ENCODE measurements at places on chromosomes 1 and 21.

DNA sequence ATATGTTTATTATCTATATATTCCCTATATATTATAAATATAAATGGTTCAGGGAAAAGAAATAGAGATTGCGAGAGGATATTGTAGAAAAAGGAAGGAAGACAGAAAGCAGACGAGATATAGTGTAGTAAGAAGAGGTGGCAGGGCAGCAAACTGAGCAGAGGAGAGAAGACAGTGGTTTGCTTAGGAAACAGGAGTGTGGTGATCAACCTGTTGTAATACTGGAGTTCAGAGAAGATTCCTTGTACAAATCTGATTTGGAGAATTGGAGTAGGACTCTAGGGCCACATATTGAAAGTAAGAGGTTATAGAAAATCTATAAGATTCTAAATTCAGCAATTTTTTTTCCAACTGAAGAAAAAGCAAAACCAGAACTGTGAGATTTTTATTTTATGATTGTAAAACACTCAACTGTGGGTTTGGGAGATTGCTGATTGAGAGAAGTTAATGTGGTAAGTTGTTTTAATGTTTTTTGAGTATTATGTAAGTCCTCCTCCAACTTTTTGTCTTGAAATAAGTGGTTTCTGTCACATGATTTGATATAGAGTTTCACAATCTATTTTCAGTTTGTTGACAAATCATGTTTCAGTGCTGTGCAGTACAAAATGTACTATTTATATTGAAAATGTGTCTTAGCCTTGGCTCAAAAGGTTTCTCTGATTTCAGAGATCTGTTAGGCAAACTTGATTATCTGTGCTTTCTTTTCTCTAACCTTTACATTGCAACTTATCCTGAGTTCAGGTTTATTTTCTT is 9.6 kb upstream of the AMY2B start:
- no peaks in the 10 kb centered on the region for H3K36me3 ChIP-seq
- no peaks in the 10 kb centered on the region for H3K4me1 ChIP-seq
- H3K27me3 ChIP-seq = no peaks in the 10 kb centered on the region
- H3K4me3 ChIP-seq = peak overlapping the region; percentile 9
- DNase-seq = peak; percentile 15

GRCh38 chr1:170537798-170538503 is 6.0 kb downstream of the GORAB start:
- H3K36me3 ChIP-seq = peaks cover 4% of the 10 kb centered on the region
- no peaks in the 10 kb centered on the region for H3K4me1 ChIP-seq
- no peak overlapping the region for H3K27ac ChIP-seq
- H3K4me3 ChIP-seq = no peak overlapping the region

DNA sequence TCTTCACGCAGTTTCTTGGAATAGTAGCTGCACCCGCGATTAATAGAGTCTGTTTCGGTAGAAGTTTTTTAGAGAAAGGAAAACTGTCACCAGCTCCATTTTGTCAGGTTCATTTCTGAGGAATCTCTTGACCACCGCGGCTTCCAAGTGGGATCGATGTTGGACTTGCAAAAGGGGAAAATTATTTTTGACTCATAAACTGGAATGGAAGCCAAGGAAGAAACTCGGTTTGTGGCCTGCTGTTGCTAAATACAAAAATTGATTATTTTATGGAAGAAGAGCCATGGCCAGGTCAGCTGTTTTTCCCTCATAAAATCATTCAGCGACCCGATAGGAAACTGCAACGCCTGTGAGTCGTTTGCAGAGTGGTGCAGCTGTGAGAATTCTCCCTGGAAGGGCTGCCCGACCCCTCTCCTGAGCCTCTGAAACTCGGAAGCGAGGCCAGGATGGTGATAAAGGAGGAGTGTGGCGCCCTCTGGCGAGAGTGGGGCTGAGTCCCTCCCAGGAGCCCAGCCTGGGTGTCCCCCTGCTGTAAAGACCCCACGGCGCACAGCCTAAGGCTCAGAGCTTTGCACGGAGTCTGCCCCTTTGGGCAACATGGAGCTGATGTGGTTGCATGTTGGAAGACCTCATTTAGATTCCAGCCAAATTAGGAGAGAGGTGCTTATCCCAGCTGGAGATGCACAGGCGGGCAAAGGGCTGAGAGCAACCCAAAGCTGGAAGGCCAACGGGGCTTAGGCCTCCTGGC is 83.6 kb upstream of the SLC25A33 start:
- H3K27ac ChIP-seq = no peak overlapping the region
- H3K4me3 ChIP-seq = no peak overlapping the region

DNA sequence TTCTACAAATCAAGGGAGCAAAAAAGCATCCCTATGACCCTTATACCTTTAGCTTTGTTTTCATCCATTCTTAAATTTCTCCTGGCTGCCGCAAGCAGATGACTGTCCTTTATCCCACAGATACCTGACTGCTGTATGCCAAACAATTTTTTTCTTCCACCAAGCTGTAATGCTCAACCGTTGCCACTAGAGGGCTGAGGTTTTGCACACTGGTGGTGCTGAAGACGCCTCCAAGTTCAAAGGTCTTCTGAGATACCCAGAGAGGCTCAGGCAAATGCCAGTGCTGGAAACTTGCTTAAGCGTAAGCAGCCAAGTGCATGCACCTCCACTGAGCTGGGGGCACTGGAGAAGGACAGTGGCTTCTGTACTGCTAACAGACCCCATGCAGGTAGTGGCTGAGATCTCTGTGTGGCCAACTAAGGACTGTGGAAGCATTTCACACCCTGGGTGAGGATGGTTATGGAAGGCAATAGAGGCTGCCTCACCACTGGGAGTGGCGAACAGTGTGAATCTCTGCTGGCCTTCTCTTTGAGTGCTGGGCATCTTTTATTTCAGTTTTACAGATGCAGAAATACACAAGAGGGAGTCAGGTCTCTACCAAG is 28.5 kb downstream of the CNIH3 start:
- H3K4me3 ChIP-seq = no peak overlapping the region
- H3K4me1 ChIP-seq = no peaks in the 10 kb centered on the region
- peak; percentile 24 for DNase-seq
- no peak overlapping the region for H3K27ac ChIP-seq

DNA sequence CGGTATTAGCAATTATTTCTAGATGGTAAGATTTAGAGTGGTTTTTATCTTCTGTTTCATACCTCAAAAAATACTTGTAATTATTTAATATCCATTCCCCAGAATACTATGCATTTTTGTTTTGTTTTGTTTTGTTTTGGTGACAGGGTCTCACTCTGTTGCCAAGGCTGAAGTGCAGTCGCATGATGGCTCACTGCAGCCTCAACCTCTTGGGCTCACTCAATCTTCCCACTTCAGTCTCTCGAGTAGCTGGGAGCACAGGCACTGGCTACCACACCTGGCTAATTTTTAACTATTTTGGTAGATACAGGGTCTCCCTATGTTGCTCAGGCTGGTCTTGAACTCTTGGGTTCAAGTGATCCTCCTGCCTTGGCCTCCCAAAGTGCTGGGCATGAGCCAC is 252.7 kb downstream of the AKT3 start:
- H3K4me3 ChIP-seq = no peak overlapping the region
- H3K4me1 ChIP-seq = peaks cover 14% of the 10 kb centered on the region
- H3K36me3 ChIP-seq = no peaks in the 10 kb centered on the region
- H3K27me3 ChIP-seq = no peaks in the 10 kb centered on the region
- H3K27ac ChIP-seq = no peak overlapping the region
- no peak for DNase-seq

DNA sequence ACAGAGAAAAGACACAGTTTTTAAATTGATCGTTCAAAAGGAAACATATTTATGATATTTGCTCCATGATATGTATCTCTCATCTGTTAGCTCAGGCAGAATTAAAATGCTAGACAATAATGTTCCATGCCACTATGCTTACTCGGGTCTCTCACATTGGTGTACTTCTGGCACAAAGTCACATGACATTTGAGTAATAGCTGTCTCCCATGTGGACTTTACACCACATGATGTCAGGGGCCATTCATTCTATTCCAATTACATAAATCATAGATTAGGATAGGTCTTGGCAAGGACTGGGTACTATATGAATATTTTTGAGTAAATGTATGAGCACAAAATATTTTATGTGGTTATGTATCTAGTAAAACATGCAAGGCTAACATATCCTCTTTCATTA is 648.4 kb downstream of the PLA2G4A start:
- DNase-seq = no peak
- no peaks in the 10 kb centered on the region for H3K27me3 ChIP-seq
- H3K27ac ChIP-seq = no peak overlapping the region
- H3K4me3 ChIP-seq = no peak overlapping the region
- no peaks in the 10 kb centered on the region for H3K36me3 ChIP-seq

- no peaks in the 10 kb centered on the region for H3K27me3 ChIP-seq
- no peak for DNase-seq
- H3K36me3 ChIP-seq = peaks cover 16% of the 10 kb centered on the region
- peaks cover 5% of the 10 kb centered on the region for H3K4me1 ChIP-seq
- no peak overlapping the region for H3K4me3 ChIP-seq
Observed at GRCh38 chr1:55124470-55124869, 85.1 kb downstream of the PCSK9 start.

- no peak overlapping the region for H3K27ac ChIP-seq
- H3K27me3 ChIP-seq = no peaks in the 10 kb centered on the region
- no peak overlapping the region for H3K4me3 ChIP-seq
- H3K36me3 ChIP-seq = no peaks in the 10 kb centered on the region
- DNase-seq = no peak
Observed at GRCh38 chr21:17197996-17198395, 314.8 kb upstream of the CXADR start.

DNA sequence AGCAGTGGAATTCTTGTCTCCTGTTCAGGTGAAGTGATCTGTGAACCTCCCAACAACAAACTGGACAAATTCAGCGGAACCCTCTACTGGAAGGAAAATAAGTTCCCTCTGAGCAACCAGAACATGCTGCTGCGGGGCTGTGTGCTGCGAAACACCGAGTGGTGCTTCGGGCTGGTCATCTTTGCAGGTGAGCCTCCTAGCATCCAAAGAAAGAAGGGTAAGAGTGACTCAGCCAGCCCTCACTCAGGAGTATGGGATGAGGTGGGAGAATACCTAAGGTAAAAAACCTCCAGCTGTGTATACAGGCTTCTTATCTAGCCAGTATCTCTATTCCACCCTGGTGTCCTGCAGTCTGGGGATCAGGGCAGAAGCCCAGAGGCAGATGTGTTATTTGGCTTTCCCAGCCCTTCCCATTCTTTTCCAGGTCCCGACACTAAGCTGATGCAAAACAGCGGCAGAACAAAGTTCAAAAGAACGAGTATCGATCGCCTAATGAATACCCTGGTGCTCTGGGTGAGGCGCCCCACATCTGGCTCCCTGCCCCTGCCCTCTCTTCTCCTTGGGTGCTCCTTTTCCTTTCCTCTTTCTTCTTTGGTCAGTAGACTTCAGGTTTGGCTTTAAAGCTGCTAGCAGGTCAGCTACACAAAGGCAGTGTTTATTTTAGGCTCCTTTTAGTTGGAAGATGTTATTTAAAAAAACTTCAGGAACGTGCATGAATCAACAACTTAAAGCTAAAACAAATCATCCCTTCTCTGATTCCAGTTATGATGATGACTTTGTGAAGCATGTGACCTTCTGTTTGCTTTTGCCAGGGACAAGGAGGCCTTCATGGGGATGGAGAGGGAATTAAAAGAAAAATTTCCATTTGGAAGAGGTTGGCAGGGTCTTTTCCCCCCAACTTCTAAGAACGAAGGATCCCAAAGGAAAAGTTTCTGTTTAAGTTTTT is 9.0 kb downstream of the ATP8B2 start:
- H3K27me3 ChIP-seq = no peaks in the 10 kb centered on the region
- H3K4me3 ChIP-seq = no peak overlapping the region
- peaks cover 11% of the 10 kb centered on the region for H3K36me3 ChIP-seq
- no peak for DNase-seq
- no peaks in the 10 kb centered on the region for H3K4me1 ChIP-seq
- no peak overlapping the region for H3K27ac ChIP-seq

GRCh38 chr1:19382222-19382621 is 70.1 kb downstream of the SLC66A1 start:
- H3K36me3 ChIP-seq = peaks cover 38% of the 10 kb centered on the region
- H3K4me1 ChIP-seq = no peaks in the 10 kb centered on the region
- H3K4me3 ChIP-seq = no peak overlapping the region

GRCh38 chr1:237938553-237938952 is 47.8 kb upstream of the ZP4 start:
- no peak overlapping the region for H3K4me3 ChIP-seq
- no peak for DNase-seq
- no peaks in the 10 kb centered on the region for H3K36me3 ChIP-seq
- H3K27me3 ChIP-seq = no peaks in the 10 kb centered on the region
- no peak overlapping the region for H3K27ac ChIP-seq

GRCh38 chr1:4006676-4007374 is 106.8 kb upstream of the C1orf174 start:
- no peak for DNase-seq
- no peaks in the 10 kb centered on the region for H3K27me3 ChIP-seq
- no peak overlapping the region for H3K4me3 ChIP-seq
- no peak overlapping the region for H3K27ac ChIP-seq
- H3K36me3 ChIP-seq = no peaks in the 10 kb centered on the region

DNA sequence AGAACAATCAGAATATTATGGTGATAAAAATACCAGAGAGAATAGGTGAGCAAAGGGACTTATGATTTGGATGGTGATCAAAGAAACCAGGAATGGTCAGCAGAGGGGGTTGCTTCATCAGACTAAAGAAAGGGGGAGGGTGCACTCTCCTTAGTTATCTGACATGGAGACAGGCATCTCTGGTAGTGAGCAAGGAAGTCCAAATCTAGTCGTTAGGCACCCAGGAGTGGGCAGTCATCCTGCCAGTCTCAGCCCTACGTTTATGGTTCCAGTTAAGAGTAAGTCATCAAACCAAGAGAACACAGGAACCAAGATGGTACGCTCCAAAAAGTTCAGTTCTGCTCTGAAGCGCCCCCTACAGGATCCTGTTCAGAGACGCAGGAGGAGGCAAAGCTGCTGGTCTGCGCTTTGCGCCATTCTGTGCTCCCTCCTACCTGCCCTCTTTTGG is 28.6 kb downstream of the EBNA1BP2 start:
- no peaks in the 10 kb centered on the region for H3K36me3 ChIP-seq
- no peak overlapping the region for H3K27ac ChIP-seq
- no peak overlapping the region for H3K4me3 ChIP-seq
- H3K27me3 ChIP-seq = peaks cover 6% of the 10 kb centered on the region

DNA sequence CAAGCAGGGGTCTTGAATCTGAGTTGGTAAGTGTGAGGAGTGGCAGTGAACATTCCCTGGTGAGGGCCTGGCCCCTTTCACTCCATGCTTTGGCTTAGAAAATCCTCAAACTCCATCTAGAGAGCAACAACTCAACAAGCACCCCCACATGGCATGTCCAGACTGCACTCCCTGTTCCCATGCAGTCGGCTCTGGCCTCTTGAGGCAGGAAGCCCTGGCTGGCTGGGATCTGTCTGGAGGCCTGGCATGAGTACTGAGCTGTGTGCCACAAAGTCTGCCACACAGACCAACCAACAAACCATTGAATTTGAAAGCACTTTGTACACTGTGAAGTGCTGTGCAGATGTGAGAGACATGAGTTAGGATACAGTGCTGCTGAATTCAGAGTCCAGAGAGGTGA is 25.2 kb downstream of the COA7 start:
- H3K4me1 ChIP-seq = no peaks in the 10 kb centered on the region
- H3K27me3 ChIP-seq = no peaks in the 10 kb centered on the region
- no peak for DNase-seq
- no peak overlapping the region for H3K27ac ChIP-seq

GRCh38 chr21:28230559-28230958 is 762.1 kb downstream of the LTN1 start:
- H3K4me3 ChIP-seq = no peak overlapping the region
- H3K27me3 ChIP-seq = no peaks in the 10 kb centered on the region
- no peak overlapping the region for H3K27ac ChIP-seq
- no peak for DNase-seq

Data from GM12878 (cell line).